ENCODE measurements at places on chromosomes 13 and 19.
A peak's percentile ranks its signal among the peaks of the same experiment; 100 is the strongest.

DNA sequence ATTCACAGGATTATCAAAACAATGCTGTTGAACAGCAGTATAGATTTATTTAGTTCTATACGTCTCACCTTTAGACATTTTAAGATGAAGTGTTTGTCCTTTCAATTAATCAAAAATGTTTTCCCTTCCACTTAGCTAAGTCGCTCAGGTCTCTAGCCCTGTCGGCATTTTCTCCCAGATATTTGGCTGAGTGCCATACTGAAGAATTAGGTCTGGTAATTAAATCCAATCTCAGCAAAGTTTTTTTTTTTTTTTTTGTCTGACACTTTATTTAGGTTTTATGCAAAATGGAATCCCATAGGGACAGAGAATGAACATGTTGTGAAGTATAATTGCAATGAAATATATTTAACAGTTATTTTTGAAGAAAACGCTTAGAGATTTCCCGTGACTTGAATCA, 44.1 kb downstream of the RFC3 start:
- no peak for DNase-seq
- H3K36me3 ChIP-seq = no peaks in the 10 kb centered on the region
- no peak overlapping the region for H3K27ac ChIP-seq
- no peaks in the 10 kb centered on the region for H3K27me3 ChIP-seq
- no peak overlapping the region for H3K4me3 ChIP-seq

DNA sequence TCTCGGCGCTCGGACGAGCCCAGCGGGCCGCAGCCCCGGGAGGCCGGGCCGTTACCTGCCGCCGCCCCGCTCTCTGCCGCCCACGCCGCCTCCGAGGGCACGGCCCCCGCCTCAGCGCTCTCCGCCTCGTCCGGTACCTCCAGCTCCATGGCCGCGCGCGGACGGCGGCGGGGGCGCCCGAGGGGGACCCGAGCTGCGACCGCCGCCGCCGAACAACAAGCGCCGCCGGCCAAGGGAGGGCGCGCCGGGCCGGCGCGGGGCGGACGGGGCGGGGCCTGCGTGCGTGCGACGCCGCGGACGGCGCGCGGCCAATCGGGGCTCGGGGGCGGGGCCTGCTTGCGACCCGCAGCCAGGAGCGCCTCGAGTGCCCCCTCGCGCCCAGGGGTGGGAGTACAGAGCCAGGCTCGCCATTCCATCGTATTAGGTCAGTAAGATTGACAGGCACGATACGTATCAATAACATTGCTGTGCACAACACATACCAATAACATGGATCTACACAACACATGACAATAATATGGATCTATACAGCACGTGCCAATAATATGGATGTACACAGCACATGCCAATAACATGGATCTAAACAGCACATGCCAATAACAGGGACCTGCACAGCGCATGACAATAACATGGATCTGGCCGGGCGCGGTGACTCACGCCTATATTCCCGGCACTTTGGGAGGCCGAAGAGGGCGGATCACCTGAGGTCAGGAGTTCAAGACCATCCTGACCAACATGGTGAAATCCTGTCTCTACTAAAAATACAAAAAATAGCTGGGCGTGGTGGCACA, at the start of gene PIP5K1C:
PIP5K1C (minus strand) TSS at position 227 of the 791 bp plus-strand sequence; CDS start at position 149, 78 bp downstream.
- peak within 1 kb of the TSS; percentile 86 for H3K27ac ChIP-seq
- H3K36me3 ChIP-seq = no peaks in the 10 kb centered on the region

DNA sequence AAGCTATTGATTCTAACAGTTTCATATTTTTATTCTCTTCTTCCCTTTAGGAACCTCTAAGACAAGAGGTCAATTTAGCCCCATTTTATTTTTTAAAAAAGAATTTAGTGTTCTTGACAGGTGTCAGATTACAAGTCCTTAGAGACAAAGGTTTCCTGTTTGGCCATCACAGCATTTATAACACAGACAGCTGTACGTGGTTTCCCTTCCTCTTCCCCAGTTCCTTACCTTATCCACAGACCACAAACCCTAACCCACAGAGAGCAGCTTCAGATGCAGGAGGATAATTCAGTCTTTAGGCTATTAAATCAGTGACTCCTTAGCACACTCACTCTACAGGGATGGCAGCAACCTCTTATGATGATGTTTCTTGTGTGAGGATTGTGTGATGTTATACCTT, 1210.1 kb downstream of the DIAPH3 start:
- no peak overlapping the region for H3K27ac ChIP-seq
- no peak overlapping the region for H3K4me3 ChIP-seq
- H3K27me3 ChIP-seq = no peaks in the 10 kb centered on the region
- no peaks in the 10 kb centered on the region for H3K36me3 ChIP-seq

GRCh38 chr13:105202354-105202753, 1333.1 kb downstream of the EFNB2 start:
- no peaks in the 10 kb centered on the region for H3K27me3 ChIP-seq
- no peak for DNase-seq
- H3K36me3 ChIP-seq = no peaks in the 10 kb centered on the region
- no peak overlapping the region for H3K4me3 ChIP-seq

GRCh38 chr13:38606699-38607535, 80.0 kb upstream of the FREM2 start:
- H3K4me1 ChIP-seq = no peaks in the 10 kb centered on the region
- no peak overlapping the region for H3K27ac ChIP-seq
- H3K4me3 ChIP-seq = no peak overlapping the region
- DNase-seq = no peak

DNA sequence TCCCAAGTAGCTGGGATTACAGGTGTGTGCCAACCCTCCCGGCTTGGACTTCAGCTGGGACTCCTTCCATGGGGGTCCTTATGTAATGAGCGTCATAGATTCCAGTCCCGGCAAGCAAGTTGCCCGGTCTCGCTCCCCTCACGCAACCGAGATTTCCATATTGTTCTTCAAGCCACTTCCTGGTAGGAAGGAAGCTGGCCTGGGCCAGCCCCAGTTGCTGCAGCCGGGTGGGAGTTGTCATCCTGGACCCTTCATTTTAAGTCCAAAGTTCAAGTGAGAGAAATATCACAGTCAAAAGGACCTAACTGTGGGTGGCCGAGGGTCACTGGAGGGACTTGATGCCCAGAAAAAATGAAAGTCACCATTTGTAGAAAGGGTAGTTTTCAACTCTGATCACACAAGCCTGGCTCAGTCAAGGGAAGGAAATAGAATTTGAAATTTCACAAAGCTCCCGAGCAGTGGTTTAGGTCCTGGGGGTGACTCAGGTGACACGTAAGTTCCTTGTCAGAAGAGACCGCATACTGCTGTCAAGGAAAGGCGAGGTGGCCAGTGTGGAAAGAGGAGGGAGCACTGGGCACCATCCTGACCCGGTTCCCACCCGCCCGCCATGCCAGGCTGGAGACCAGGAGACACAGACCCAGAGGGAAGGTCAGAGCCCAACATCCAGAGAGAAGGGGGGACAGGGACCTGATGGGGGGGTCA, 5.3 kb downstream of the FGF21 start:
- H3K4me3 ChIP-seq = no peak overlapping the region
- H3K36me3 ChIP-seq = no peaks in the 10 kb centered on the region
- no peak overlapping the region for H3K27ac ChIP-seq
- H3K4me1 ChIP-seq = no peaks in the 10 kb centered on the region
- DNase-seq = no peak

GRCh38 chr19:10478903-10479384, 24.2 kb downstream of the KEAP1 start:
- H3K27me3 ChIP-seq = no peaks in the 10 kb centered on the region
- H3K4me1 ChIP-seq = no peaks in the 10 kb centered on the region
- no peak overlapping the region for H3K27ac ChIP-seq
- H3K4me3 ChIP-seq = peak overlapping the region; percentile 17
- DNase-seq = peak; percentile 91

DNA sequence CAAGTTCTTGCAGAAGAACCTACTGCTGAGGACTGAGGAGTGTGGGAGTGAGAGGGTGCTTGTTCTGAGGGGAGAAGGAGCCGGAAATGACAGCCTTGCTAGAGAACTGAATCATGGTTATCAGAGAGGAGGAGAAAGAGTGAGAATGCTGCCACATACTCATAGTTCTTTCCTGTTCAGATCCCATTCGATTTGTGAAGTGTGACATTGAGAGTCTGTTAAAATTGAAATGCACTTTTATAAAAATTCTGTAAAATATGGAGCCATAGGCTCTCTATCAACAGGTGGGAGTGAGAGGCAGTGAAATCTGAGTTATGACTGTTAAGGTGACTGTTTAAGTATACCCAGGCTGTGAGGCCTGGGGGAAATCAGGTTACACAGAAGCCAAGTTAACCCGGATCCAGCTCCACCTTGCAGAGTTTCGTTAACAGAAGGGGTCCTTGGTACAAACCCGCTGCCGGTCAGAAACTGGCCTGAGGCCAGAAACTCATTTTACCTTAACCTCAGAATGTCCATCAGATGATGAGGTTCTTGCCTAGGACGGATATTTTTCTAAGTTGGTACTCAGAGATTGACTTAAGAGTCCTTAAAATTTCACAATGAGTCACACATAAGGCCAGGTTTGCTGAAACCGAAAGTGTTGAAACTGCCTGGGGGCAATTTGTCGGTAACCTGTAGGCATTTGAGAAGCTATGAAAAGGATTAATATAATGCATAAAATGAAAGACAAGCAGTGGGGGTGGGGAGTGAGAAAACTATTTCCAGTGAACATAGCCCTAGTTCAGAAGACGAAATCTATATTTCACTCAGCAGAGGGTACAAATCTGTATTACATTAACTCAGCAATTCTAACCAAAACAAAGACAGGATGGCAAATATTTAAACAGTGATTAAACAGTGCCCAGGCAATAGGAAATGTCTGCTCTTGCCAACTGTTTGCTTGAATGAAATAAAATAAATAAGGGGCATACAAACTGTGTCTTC, 350.5 kb downstream of the KCNRG start:
- H3K4me3 ChIP-seq = no peak overlapping the region
- H3K27ac ChIP-seq = peak overlapping the region; percentile 54

Measured in prostate gland (tissue), 2 donors.